ENCODE measurements at places on chromosomes 5 and 9.

- no peak for ATAC-seq
Measured at GRCh38 chr5:68547622-68548021, 332.1 kb downstream of the PIK3R1 start.

DNA sequence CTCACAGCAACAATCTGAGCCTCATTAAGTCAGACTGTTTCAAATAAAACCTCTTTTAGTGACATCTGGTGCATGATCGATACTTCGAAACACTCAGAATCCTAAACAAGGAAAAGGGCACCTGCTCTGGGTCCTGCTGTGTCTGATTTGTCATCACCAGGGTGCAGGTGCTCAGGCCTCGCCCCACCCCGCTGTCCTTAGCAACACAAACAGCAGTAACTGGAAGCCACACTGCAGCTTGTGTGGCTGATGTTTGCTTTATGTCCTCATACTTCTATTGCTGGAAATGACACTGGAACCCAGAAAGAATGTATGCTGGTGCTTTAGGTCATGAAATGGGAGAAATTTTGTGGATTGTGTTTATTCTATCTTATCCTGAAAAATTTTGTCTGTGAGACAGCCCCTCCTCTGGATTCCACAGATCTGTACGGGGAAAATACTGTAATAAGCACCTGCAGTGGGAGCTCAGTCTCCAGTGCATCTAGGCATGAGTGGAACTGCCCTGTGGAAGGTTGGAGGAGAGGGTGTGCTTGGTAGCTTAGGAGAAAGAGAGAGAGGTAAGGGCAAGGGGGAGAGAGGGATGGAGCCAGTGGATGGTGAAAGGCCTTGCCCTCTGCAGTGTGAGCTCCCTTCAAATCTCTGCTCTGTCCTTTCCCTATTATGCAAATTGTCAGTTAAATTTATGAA, 284.2 kb downstream of the SMARCA2 start:
- no peak for ATAC-seq

GRCh38 chr9:136990242-136990911, 1.8 kb upstream of the PAXX start:
- ATAC-seq = no peak

DNA sequence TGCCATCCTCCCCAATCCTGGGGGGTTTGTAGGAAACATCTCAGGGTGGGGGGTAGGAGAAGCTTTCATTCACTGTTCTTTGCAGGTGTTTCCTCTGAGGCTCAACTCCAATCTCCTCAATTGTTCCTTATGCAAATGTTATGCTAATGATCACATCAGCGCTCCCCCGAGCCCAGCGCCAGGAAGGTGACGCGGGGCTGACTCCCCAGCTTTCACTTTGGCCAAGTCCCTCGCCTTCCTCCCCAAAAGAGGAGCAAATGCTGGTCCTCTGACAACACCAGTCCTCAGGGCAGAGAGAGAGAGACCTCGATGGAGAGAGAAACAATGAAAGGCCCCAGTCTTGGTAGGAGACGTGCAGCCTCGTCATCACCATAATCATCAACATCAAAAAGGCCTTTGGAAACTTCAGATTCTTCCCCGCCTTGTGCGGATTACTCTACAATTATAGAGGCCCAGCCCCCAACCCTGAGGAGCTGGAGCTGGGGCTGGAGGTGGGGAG, 39.1 kb downstream of the PCDH1 start:
- no peak for ATAC-seq

DNA sequence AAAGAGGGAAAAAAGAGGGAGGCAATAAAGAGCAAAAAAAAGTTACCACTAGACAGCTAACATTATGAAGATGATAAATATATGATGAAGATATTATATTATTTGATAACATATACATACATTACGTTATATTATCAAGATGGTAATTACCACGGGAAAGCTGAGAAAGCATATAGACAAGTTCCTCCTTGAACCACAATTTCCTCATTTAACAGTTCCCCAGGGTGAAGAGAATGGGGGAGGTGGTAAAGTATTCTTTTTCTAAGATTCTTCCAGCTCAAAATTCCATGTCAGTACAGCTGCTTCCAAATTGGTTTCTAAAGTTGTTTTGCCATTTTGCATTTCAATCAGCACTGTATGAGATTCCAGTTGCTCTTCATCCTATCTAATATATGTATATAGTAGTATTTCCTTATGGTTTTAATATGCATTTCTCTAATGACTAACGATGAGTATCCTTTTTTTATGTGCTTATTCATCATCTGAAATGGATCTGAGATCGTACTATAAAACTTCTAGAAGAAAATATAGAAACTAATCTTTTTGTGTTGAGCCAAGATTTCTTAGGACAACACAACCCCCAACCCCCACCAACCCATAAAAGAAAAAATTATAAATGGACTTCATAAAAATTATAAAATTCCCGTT, 49.5 kb upstream of the C9orf72 start:
- no peak for ATAC-seq

- no peak for ATAC-seq
Measured at GRCh38 chr9:126131066-126132010, 195.3 kb upstream of the MVB12B start.

- no peak for ATAC-seq
Measured at GRCh38 chr5:129359450-129359849, 100.6 kb upstream of the ADAMTS19 start.

- ATAC-seq = no peak
Measured at GRCh38 chr5:125536582-125536981, 790.1 kb upstream of the ZNF608 start.

GRCh38 chr9:81693671-81694378, 4.5 kb upstream of the TLE1 start:
- no peak for ATAC-seq

DNA sequence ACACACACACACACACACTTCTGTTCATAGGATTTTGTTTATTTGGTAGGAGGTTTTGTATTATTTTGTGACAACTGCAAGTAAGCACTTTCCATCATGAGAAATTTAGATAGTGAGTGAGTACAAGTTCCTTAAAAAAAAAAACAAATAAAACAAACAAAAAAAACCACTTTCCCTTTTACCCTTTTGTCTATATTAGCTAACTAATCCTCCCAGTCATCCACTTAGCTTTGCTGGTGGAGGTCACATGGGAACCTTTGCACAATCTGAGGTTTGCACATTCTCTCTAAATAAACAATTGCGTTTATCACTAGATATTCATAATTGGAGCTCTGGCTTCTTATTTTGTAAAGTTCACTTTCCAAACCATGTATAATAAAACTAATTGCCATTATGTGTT, 6.8 kb downstream of the ITGA1 start:
- ATAC-seq = peak; percentile 46

GRCh38 chr5:133117166-133117911, 65.5 kb downstream of the HSPA4 start:
- ATAC-seq = no peak

DNA sequence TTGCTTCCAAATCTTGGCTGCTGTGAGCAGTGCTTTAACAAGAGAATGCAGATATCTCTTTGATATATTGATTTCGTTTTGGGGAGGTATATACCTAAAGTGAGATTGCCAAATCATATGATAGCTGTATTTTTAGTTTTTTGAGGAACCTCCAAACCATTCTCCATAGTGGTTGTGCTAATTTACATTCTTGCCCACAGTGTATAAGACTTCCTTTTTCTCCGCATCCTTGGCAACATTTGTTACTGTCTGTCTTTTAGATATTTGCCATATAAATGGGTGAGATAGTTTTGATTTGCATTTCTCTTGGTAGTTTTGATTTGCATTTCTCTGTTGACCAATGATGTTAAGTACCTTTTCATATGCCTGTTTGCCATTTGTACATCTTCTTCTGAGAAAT, 10.0 kb upstream of the PLK2 start:
- ATAC-seq = no peak

DNA sequence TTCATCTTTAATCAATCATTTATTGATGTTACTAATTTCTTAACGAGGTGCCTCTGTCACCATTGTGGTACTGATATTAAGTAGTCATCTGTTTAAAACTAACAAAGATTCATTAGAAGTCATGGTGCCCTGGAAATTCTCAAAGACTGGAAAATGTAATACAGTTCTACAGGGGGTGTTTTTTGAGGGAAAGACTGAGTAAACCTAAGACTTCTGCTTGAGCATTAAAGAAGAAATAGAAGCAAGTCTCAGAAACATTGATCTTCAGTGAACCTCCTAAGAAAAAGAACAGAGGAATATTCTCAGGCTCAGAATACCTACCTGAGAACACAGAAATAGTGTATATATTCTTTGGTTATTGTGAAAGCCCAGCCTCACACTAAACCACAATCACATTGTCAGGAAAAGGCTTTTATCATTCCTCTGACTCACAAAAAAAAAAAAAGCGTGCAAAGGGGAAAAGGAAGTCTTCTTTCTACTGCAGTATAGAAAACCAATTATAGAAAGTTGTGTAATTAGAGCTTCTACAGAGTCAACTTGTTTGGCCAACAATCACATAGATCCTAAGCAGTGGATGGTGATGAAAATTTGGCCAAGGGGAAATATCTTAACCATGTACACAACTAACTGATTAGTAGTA, 60.8 kb downstream of the HINT1 start:
- no peak for ATAC-seq

DNA sequence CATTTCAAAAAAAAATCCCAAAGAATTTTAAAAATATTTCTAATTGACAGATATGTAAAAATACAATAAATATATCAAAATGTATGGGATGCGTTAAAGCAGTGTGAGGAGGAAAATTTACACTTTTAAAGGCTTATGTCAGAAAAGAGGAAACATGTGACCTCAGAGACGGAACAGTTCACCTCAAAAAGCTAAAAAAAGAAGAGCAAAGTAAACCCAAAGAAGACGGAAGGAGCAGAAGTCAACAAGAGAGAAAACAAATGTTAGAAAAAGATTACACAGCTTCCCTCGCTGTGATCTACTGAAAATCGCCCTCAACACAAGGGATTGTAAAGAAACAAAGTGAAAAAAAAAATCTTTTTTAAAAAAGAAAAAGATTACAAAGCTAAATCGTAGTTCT, 186.9 kb downstream of the AUH start:
- no peak for ATAC-seq

DNA sequence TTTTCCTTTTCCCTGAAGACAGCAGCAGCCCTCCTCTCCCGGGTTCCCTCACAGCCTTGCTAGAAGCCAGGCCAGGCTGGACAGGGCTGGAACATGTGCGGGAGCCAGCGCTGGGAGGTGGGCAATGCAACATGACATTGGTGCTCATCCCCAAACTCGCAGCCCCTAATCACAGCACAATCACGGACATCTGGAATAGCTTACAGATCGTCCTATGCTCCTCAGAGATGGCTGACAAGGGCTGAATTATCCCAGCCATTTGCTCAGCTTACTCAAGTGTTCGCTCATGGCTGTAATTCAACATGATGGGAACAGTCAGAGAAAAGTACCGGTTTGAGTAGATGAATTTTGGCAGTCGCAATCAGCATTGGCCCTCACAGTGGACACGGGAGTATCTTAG, 49.8 kb downstream of the FSTL4 start:
- ATAC-seq = no peak

- ATAC-seq = no peak
Measured at GRCh38 chr9:2253636-2254580, 238.8 kb downstream of the SMARCA2 start.

DNA sequence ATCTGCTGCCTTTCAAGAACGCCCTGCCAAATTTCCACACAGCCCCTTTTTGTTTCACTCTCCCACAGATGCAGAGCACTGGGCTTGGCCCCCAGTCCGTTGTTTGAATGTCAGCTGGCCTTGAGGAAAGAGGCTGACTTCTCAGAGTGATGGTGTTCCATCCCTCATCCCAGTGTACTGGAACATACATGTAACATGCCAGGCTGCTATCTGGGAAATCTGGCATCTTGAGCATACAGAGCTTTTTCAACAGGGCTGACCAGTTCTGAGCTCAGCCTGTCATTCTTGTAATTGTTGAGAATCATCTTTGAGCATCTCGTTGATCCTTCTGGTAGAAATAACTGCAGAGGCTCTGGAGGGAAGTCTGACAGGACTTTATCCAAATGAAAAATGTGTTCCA, 2.8 kb downstream of the GALNT10 start:
- no peak for ATAC-seq

DNA sequence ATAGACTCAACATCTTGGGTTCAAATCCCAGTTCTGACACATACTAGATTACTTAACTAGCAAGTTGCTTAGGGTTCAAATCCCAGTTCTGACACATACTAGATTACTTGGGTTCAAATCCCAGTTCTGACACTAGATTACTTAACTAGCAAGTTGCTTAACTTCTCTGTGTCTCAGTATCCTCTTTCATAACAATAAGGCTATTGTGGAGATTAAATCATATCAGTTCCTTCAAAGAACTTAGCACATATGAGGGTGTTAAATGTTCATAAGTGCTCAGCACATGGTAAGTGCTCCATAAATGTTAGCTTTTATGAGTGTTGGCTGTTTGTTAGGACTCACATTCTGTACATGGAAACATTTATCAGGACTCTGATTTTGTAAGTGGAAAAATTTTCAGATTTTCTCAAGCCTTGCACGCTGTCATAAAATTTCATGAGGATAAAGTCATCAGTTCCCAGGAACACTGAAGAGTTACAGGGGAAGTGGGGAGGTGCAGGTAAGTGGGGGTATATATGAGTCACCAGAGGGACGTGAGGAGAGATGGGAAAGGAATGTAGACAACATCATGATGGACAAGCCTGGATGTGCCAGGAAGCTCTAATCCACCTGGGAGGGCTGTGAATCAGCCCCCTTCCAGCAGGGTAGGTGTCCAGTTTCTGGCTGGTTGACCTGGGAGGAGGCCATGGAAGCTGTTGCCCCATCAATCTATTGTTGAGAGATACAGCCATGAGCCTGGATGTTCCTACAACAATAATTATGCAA, 532.2 kb upstream of the WWC1 start:
- ATAC-seq = no peak

DNA sequence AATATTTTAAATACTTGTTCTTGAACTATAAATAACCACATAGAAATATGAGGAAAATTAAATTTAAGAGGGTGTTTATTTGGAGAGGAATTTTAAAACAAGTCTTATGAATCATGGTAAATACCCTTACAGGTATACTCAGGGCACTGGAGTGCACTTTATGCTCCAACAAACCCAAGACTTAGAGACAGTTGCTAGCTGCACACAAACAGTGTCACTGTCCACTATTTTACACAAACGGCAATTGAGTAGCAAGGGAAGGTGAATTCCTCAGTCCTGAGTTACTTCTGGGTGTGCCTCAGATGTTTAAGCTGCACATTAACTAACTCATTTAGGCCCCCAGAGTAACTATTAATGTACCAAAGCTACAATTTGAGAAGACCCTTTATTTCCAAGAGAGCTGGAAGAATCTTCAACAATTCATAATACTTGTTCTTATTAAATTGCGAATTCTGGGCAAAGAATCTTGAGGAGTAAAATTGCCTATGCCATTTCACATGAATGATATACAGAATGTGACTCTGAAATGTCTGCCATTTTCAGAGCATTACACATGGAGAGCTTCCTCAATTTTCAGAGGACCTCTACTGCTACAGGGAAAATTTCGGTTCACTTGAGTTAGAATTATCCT, 371.2 kb downstream of the PDE4D start:
- ATAC-seq = no peak

GRCh38 chr5:163439092-163439425, 1.7 kb downstream of the CCNG1 start:
- no peak for ATAC-seq
